ENCODE measurements at places on chromosomes 2 and 18.

GRCh38 chr2:154259030-154259429 is 387.3 kb downstream of the GALNT13 start:
- no peak for DNase-seq

GRCh38 chr2:17517481-17518211 is 594 bp downstream of the RAD51AP2 start:
- no peak for DNase-seq

GRCh38 chr2:130261970-130262760 is 63.9 kb upstream of the TUBA3E start:
- no peak for DNase-seq

DNA sequence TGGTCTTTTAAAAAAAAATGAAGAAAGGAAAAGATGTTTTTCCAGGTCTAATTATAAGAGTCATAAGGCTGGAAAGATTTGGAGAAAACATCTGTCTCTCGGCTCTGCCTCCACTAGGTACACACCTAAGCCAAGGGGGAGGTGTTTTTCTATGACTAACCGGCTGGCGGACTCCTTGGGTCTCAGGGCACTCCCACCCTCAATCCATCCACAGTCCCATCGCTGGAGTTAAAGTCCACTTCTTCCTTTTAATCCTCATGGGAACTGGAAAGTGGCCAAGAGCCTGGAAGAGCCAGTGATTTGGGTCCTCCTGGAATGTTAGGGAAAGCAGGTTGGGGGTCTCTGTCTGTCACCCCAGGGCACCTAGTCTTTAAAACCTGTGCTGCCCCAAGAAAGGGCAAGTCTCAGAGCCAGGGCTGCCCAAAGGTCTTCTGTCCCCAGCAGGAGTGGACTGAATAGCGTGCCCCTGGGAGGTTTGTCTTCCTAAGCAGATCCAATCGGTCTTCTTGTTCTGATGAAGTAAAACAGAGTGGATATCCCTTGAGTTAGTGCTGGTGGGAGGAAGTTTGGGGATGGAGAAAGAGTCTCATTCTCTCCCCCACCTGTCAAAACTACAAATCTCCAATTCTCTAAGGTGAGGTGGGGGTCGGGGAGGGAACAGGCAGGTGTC is 66.4 kb downstream of the MCFD2 start:
- DNase-seq, result peak; percentile 37

GRCh38 chr2:86492048-86492453 is 50.9 kb downstream of the KDM3A start:
- DNase-seq, result no peak

- DNase-seq, result peak; percentile 66
These were observed 4.3 kb downstream of the IGFBP5 start for GRCh38 chr2:216690853-216691741.

DNA sequence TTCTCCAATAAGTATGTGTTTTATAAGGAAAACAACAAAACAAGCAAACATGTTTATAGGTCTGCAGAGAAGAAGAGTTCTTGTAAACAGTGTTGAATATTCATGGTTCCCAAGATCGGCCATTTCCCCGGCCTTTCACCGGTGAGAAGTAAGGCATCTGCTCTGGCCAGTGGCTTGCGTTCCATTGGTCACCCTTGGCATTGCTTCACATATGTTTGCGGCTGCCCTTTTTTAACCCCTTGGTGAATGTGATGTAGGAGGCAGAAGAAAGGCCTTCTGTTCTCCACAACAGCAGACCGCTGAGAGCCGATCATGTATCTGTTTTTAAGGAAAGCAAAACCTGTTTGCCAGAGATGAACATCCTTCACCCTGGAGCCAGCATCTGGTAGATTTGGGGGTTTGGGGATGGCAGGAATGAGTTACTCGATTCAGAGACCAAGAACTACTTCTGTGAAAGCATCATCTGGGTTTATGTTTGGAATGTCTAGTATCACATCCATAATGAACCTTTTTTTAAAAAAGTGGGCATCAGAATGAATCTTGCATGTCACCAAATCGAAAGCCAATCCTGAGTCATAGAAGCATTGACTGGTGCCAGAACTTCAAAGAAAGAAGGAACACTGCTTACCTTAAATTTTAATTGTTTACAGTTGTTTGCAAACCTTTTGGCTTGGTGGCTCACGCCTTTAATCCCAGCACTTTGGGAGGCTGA is 112.3 kb downstream of the AGAP1 start:
- DNase-seq, result no peak

- DNase-seq, result no peak
These were observed 274.5 kb downstream of the PIK3C3 start for GRCh38 chr18:42229211-42230210.

Data from right kidney (tissue), 9 donors.